Dermis microvascular lymphatic vessel endothelial cell (primary cell): ENCODE measurements at places on chromosomes 4 and X. TPM values are rescaled to one million over a fixed set of nuclear protein-coding genes. Genes with fewer than 3 reads are reported as not detected.

GRCh38 chr4:172953896-172954568, 214.6 kb upstream of the GALNT7 start:
- no peak for DNase-seq

DNA sequence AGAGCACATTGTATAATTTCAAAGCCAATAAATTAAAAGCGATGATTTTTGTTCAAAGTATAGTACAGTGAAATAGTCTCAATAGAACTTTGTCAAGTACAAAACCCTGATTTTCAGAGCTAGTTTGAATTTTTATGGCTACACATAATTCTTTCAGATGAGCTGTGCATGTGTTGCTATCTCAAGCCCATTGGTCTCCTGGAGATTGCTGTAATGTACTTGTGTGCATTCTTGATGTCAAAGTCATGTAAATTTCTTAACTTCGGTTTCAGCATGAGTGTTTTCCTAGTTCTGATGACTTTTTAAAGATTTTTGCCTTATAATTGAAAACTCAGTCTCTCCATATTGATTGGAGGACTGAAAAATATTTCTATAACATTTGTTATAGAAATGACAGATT, 200.8 kb downstream of the CEP135 start:
- DNase-seq, result no peak

DNA sequence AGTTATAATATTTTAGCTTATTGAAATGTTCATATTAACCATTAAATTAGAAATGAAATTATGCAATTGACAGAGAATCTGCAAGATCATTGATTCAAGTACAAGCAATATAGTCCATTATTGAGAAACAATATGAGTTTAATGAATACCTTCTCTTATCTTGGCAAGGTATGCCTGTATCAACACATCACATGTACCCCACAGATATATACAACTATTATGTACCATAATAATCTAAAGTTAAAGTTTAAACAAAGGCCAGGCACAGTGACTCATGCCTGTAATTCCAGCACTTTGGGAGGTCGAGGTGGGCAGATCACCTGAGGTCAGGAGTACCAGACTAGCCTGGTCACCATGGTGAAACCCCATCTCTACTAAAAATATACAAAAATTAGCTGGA, 514.7 kb downstream of the PCDH7 start:
- DNase-seq, result no peak

GRCh38 chrX:107857837-107858236, 32.2 kb downstream of the MID2 start:
- DNase-seq, result no peak

The P2RY10 gene
- not detected in 2 replicates for total RNA-seq
